Caki2 (cell line): ENCODE measurements at places on chromosomes 11 and 22. TPM values are rescaled to one million over a fixed set of nuclear protein-coding genes. Genes with fewer than 3 reads are reported as not detected.

CEP57 gene
- total RNA-seq, result 30.1 and 30.2 TPM in 2 replicates

TSPAN18 gene
- not detected in 2 replicates for total RNA-seq

CWC15 gene
- 30.4 and 39.0 TPM in 2 replicates for total RNA-seq

ACR gene
- total RNA-seq, result not detected in 2 replicates

ASCL2 gene
- total RNA-seq, result not detected in 2 replicates

CDC42EP1 gene
- 8.9 and 9.1 TPM in 2 replicates for total RNA-seq

OR6A2 gene
- not detected in 2 replicates for total RNA-seq

TTC9C gene
- 30.9 and 37.2 TPM in 2 replicates for total RNA-seq

FGF19 gene
- total RNA-seq, result not detected in 2 replicates

FSHB gene
- total RNA-seq, result not detected in 2 replicates

LARGE2 gene
- total RNA-seq, result not detected in 2 replicates

KCNQ1OT1 gene
- total RNA-seq, result under 0.01 TPM in 1 of 2 replicates, not detected in the other

VSIG10L2 gene
- not detected in 2 replicates for total RNA-seq

RFPL2 gene
- total RNA-seq, result 0.49 and 2.8 TPM in 2 replicates

CALCA gene
- not detected in 2 replicates for total RNA-seq

OR5B21 gene
- not detected in 2 replicates for total RNA-seq

OR5P2 gene
- not detected in 2 replicates for total RNA-seq

STK33 gene
- not detected in 2 replicates for total RNA-seq

SCGB1C1 gene
- not detected in 2 replicates for total RNA-seq
